ENCODE measurements at places on chromosomes 3 and 15.
A peak's percentile ranks its signal among the peaks of the same experiment; 100 is the strongest.

DNA sequence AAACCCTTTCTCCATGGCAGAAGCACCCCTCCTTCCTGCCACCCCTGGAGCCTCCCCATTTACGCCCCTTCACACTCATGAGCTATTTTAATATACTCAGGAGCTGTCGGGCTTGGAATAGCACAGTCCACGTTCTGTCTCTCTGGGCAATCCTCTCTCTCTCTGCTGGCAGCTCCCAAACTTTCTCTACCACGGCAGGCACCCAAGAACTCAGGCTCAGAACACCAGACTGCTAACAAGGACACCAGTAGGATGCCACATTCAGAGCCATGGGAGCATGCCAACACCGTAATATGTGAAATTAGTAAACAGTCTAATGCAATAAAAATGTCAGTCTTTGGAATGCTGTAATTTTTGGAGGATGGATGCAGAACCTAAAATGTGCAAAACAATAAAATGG lies 19.3 kb downstream of the TNFAIP8L3 start:
- DNase-seq = no peak

- no peak for DNase-seq
Observed at GRCh38 chr3:122925756-122926155, 101.8 kb downstream of the SEMA5B start.

DNA sequence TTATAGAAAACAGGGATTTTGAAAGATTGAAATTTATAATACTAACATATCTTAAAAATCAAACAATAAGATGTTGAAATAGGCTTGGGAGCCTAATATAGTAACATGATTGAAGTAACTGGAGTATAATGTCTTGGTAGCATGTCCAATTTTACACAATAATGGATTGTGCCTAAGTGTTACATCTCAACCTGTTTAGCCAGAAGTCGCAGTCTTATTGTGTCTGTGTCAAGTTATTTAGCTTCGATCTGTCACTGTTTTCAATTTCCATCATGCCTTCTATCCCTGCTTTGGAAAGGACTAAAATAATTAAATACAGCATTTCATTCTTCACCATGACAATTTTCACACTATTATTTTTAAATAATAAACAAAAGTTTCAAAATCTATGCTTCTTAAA lies 1352.2 kb downstream of the SI start:
- DNase-seq = no peak

DNA sequence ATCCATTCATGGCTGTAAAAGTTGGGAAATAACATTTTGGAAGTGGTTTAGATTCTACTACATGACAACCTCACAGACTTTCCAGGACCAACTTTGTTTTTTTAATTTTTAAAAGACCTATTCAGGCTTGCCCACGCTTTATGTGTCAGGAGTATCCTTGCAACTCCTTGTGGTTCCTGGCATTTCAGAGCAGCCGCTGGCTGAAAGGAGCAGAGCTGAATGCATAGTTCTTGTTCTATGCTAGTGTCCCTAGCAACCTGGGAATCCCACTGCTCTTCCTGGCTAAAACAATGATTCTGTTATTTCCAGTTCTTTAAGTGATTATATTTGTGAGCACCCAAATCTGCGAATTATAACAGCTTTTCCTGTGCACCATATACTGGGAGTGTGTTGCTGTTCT lies 34.9 kb downstream of the CP start:
- no peak for DNase-seq

- DNase-seq = no peak
Observed at GRCh38 chr3:178567611-178568010, 31.4 kb downstream of the KCNMB2 start.

- no peak for DNase-seq
Observed at GRCh38 chr15:34861214-34861613, 65.9 kb upstream of the ACTC1 start.

- DNase-seq = no peak
Observed at GRCh38 chr3:10602769-10603768, 97.7 kb upstream of the ATP2B2 start.

GRCh38 chr3:69082805-69083204 lies 1.9 kb upstream of the ARL6IP5 start:
- peak; percentile 76 for DNase-seq

GRCh38 chr3:5756443-5756842 lies 568.9 kb downstream of the EDEM1 start:
- no peak for DNase-seq

DNA sequence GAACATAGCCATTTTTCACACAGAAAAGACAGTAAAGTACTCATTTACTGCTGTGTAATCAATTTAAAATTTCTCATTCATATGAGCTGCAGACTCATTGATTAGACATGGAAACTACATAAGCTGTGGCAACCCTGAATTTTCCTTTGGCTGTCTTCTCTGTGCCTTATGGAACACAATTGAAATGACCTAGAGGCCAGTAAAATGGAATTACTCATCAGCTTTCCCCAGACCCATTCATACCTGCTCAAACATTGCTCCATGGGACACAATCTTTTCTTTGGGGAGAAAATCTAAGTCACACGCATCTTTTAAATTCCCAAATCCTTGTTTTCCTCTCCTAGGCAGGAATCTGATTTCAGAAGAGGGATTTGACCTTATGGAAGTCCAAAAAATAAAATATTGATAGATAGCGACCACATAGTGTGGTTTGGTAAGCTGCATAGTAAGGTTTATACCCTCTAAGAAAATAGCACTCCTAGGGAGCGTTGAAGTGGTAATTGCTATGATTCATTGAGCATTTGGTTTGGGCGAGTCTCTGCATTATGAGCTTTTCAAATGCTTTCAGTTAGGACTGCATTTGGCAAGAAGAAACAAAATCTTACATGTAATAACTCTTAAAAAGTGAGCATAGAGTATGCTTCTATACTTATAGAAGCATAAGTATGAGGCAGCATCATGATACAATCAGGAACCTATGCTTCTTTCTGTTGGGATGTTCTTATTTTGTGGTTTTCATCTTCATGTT lies 243.4 kb upstream of the GADL1 start:
- DNase-seq = no peak

DNA sequence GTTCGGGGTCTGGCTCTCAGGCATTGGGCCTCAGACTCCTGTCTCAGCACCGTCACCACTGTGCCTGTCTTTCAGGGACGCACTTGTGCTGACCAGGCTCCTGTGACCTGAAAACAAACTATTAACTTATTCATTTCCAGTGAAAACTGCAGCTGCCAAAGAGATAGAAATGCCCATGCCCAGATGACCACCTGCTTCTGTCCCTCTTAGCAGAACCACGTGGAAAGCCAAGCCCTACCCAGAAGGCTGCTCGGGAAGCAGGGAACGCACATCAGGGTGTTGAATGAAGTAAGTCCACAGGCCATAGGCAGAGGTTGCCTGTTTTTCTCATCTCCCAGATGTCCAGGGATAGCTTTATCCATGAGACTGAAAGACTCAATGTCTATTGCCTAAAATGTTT lies 219.3 kb downstream of the EBLN2 start:
- DNase-seq = no peak

GRCh38 chr3:182519569-182519968 lies 273.7 kb upstream of the ATP11B start:
- DNase-seq = no peak

GRCh38 chr3:168272343-168272985 lies 176.7 kb upstream of the GOLIM4 start:
- DNase-seq = no peak

- DNase-seq = no peak
Observed at GRCh38 chr3:139198929-139199328, 144.9 kb upstream of the MRPS22 start.

- DNase-seq = no peak
Observed at GRCh38 chr15:68614286-68615035, 35.7 kb downstream of the CORO2B start.

DNA sequence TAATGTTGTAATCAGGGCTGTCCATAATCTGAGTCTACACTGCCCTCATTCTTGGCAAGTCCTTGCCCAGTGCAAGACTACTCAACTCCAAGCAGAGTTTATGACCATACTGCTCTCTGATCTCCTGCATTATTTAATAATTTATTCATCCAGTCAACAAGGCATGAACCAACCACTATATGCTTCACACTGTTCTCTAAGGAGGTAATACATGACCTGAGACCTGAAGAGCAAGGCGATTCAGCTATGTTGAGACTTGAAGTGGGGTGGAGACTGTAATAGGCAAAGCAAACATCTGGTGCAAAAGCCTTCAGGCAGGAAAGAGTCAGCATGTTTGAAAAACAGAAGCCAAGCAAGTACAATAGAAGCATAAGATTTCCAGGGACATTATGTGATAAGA lies 1362.8 kb downstream of the ROBO2 start:
- no peak for DNase-seq

DNA sequence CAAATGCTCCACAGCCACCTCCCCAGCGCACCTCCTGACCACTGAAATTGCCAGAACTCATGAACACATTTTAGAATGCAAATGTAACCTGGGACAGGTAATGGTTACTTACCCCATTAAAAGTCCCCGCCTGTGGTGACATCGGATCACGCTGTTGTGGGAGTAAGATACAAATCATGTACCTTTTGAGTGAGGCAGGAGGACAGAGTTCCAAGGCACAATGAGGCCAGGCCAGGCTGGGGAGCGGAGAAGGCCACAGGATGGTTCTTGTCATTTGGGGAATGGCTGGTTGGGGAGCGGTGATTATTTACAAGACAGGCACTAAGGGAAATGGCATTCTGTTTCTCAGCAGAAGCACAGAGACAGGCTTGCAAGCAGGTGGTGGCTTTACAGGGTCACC lies 490.0 kb downstream of the EDEM1 start:
- no peak for DNase-seq

GRCh38 chr3:11287404-11287803 lies 15.2 kb downstream of the ATG7 start:
- DNase-seq = no peak

DNA sequence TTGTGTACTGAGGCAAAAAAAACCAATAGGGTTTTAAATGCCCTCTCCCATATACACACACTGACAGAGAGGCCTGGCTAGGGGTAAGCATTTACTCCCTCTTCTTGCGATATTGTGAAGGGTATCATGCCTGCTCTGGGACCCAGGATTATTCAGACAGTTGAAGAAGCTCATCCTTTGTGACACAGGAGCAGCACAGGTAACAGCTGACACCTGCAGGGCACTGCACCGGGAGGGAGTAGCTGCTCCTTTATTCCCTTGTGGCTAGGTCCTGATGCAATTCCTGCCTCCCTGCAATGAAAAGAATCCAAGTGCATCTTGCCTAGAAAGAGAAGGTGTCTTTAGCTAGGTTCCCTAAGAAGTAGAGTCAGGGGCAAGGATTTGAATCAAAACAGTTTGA lies 23.4 kb downstream of the POMGNT2 start:
- DNase-seq = no peak

DNA sequence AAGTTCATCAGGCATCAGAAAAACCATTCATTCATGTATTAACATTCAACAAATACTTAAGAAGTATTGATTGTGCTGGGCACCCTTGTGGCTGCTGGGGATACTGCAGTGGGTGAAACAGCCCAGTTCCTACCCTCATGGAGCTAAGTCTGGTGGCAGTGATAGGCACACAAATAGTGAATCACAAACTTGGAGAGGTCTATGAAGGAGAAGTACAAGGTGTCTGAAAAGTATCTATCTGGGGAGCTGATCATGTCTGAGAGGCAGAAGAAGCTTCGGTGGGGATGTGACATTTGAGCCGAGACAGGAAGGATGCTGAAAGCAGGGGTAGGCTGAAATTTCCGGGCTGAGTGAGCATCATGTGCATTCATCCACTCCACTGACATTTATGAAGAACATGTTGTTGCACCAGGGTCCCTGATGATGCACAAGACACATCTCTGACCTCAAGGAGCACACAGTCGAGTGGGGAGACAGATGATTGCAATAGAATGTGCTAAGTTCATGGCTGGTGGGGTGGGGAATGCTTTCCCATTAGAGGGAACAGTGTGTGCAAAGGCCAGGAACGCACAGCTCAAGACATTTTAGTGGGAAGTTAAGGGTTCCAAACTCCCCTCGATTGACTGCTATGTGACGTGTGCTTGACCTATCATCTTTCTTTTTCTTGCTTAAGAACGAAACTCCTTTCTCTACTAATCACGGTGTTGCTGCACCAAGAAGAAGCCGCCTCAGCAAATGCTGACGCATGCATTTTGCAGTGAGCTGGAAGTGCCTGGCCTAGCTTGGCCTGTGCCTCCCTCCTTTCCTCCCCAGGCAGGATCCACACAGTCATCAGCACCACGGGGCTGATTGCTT lies 309.1 kb upstream of the ICE2 start:
- DNase-seq = no peak

GRCh38 chr3:72553298-72553697 lies 294.9 kb downstream of the SHQ1 start:
- no peak for DNase-seq

GRCh38 chr3:188196232-188196990 lies 42.5 kb downstream of the LPP start:
- no peak for DNase-seq

Measured in fibroblast of the conjunctiva (primary cell).